ENCODE measurements at places on chromosomes 5 and 9.

GRCh38 chr9:15298362-15298761, 8.7 kb downstream of the TTC39B start:
- no peak for DNase-seq

DNA sequence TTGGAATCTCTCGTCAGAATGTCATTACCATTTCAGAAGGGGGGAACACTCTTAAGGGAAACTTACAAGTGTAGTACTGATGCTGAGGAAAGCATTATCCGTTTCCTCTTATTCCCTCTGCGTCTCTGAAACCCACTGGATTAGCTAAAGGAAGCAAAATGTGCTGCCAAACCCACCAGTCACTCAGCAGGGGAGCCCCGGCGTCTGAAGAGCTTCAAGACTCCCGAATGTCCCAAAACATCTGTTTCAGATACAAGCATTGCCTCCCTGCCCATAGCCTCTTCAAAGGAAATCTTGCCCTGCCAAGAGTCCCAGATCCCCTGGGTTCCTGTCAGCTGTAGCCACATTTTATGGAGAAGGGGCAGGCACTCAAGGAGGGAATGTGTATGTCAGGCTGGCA, 1.0 kb upstream of the HCN1 start:
- DNase-seq = no peak

DNA sequence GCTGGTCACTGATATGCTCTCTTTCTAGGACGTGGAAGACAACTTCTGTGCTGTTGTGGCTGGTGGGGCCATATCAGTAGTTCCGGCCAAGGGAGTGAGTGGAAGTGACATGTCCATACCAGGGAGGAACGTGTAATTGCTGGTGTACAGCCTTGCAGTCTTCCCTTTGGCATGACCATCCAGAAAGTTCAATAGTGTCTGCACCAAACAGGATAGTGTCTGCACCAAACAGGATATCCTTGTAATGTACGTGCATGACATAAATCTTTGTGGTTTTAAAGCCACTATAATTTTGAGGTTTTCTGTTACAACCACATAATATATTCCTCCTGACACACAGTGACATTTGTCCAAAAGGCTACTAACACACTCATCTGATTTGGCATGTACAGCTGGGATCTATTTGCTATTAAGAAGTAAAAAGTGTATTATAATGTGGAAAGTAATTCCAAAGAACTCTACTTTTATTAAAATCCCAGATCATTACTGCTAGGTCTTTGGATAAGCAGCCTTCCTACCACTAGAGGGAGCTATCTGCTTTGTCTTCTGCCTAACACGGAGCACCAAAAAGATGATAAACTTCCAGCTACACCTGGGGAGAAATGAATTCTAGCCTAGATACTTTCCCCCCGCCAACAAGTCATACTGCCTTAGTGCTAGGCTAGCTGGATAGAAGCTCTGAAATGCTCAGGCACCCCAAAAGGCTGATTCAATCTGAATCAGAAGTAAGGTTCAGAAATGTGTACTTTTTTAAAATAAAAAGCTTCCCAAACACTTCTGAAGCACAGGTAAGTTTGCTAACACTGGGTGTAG, 52.7 kb downstream of the RNF145 start:
- DNase-seq = peak; percentile 39

DNA sequence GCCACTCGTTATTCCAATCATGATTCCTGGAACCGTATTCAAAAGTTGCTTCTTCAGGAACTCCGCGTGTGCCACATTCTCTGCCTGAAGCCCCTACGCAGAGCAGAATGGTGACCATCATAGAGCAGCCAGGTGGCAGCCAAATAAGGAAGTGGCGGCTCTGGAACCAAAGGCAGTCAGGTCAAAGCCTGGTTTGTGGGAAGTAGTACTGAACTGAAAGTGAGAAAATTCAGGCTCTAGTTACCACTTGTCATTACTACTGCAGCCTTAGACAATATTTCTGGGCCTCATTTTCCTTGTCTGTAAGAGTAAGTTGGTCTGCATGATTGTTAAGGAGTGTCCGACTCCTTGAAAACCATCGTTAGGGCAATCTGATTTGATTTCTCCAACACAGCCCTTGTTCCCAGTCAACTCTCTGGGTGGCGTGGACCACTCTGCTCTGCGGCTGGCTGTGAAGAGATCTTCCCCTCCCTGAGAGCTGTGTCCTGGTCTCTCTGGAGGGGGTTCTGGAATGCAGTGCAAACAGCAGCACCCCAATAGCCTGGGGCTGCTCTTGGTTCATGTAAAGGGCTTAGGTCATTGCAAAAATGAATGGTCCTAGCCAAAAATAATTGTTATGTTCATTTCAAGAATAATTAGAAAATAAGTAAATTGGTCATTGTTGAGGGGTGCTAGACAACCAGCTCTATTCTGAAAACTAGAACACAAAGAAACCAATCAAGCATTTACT, 102.4 kb downstream of the MED27 start:
- DNase-seq = peak; percentile 75

DNA sequence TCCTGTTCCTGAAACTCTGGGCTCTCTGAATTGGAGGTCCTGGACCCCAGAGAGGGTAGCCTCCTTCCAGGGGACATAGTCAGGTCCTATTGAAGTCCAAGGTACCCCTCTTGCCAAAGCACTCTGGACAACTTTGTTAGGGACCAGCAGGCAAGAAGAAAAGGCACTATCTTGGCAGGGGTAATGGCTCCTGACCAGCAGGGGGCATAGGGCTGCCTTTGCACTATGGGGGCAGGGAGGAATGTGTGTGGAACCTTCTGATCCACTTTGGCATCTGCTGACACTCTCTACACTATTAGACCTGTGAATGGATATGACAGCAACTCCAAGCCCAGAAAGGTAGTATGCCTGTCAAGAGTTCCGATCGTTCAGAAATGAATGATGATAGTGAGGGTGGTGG, 179.0 kb upstream of the CD180 start:
- no peak for DNase-seq

DNA sequence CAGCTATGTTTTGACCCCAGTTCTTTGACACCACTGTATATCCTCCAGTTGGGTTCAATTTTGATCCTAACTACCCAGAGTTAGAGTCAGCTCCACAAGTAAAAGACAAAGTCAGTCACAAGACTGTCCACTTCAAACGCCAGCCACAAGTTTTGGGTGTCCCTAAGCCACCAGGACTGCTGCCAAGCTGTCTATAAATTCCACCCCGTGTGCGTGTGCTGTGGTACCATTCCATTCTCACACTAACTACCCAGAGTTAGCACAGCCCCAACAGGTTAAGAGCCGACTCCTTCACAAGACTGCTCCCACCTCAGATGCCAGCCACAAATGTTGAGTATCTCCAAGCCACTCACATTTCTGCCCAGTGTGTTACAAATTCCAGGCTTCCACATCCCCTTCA, 56.7 kb downstream of the APC start:
- no peak for DNase-seq

GRCh38 chr5:32201122-32201753, 27.1 kb upstream of the GOLPH3 start:
- no peak for DNase-seq

GRCh38 chr5:138282920-138283742, 8.7 kb upstream of the GFRA3 start:
- DNase-seq = peak; percentile 51

GRCh38 chr5:89443508-89443907, 560.5 kb upstream of the MEF2C start:
- DNase-seq = no peak

- no peak for DNase-seq
Observed at GRCh38 chr9:137150617-137151457, 11.9 kb downstream of the GRIN1 start.

DNA sequence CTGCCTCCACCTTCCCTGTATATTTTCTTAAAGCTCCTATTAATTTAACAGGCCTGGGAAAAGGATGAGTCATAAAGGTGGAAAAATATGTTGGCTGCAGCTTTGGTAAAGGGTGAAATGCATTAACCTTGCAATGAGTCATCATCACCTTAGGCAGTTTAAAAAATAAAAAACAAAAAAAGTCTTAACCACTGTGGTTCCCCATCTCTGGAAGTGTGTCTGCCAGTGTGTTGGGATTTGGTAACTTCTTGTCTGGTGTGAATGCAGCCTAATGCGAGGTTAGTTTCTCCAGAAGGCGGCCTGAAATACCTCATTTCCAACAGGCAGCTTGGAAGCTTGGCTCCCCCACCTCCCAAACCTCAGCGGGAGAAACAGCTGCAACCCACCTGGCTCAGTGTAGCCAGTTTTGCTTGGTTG, 265.3 kb upstream of the GAS1 start:
- no peak for DNase-seq

DNA sequence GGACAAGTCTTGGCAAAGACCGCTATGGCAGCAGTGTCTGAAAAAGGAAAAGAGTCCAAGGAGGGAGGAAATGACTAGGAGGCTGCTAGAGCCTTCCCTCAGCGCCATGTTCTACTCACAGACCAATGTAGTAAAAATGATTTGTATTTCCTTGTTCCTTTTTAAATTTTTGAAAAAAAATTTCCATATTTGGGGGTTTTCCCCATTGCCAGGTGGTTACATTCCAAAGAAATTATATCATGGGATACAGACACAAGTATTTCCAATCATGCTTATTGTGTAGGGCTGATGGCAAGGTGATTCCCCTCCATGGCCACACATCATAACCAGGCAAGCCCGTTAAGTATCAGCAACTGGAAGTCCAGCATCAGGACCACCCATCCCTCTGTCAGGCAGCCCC, 138.2 kb downstream of the PIP5K1B start:
- no peak for DNase-seq

DNA sequence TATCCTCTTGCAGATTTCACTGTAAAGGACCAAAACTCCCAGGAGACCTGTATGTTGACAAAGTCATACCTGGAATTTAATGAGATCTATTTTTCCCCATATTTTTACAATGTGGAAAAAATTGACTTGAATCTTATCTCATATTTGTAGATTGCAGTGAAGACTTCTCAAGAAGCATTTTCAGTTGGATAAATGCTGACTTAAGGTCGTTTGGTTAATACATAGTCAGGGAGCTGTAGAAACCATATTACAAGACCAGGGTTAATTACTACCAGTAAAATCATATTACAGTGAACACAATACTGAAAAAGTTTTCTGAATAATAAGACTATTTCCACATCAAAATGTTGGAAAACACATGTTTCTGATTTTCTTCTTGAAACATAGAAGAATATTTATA, 119.8 kb downstream of the ATG10 start:
- no peak for DNase-seq

DNA sequence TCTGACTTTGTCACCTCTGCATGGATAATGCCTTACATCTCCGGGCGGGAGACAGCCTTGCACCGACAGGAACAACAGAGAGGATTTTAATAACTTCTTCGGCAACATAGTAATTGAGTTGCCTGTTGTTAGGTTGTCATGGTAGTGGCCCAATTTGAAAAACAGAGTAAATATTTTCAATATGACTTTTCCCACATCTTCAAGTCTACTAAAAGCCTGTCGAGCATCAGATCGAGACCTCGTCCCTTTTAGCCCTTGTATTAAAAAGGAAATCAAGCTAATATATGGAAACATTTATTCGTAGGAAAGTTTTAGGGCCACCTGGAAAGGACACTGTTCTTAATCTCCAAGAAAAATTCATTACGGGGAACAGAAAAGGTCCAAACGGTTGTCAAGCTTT, 70.8 kb upstream of the FCN2 start:
- DNase-seq = no peak

DNA sequence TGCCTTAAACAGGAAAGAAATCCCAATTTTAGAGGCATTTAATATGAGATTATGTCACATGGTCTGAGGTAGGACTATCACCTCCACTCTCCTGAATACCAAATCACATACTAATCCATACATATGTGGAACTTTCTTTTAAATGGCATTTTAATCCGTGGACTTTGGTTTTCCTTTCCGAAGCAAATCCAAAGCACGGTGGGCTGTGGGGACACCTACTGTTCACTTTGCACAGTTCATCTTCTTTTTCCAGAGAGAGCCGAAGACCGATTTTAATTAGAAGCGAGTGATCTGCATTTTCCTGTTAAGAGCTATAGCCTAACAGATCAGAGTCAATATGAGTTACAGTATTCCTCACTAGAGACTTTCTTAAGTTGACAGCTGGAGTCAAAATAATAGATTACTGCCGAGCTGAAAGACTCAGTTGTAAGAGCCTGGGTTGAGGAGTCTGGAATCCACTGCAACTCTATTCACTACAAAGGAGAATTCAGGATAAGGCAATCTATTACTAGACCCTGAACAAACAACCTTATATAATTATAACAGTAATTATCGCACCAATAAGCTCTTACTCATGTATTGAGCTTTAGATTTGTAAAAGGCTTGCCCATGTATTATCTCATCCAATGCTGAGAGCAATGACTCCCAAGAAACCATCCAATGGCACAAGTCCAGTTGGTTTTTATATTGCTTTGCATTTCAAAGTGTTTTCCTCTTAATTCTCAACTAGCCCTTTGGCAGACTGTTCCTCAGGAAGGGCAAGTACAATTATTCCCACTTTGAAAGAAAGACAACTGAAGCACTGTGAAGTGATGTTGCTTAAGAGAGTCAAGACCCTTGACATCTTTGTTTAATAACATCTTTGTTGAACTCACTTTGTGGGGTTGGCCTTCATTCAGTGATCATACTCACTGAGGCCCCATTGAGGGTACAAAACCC, 144.7 kb downstream of the TRPM6 start:
- peak; percentile 2 for DNase-seq

- DNase-seq = no peak
Observed at GRCh38 chr5:174799121-174799520, 74.7 kb downstream of the MSX2 start.

- peak; percentile 61 for DNase-seq
Observed at GRCh38 chr5:40428126-40428525, 251.6 kb upstream of the PTGER4 start.

DNA sequence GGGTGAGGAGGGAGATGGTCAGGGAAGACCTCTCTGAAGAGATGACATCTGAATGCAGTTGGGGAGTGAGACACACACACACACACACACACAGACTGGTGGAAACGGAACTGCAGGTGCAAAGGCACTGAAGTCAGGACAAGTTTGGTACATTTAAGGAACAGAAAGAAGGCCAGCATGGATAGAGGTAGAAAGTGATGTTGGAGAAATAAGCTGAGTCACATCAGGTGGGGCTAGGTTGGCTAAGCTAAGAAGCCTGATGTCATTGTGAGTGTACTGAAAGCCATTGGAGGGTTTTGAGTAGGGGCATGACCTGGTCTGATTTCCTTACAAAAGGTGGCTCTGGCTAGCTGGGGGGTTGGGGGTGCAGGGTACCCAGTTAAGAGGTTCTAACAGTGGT, 3.1 kb downstream of the BSPRY start:
- no peak for DNase-seq

DNA sequence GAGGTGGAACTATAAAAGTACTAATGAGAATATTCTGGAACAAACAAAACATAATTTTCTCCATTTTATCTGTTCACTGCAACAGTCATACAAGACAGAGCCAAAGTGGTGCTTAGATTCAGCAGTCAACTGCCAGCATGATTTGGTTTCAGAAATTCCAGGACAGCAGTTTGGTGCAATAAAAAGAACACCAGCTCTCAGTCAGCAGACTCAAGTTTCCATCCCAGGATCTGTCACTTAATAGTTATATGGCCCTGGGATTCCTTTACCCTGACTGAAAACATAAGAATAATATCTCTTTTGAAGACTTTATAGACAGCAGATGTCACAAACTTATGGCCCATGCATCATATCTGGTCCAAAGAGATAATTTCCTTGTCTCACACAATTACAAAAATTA, 92.8 kb upstream of the RASEF start:
- no peak for DNase-seq

- DNase-seq = no peak
Observed at GRCh38 chr5:119331566-119332095, 24.2 kb upstream of the TNFAIP8 start.

- no peak for DNase-seq
Observed at GRCh38 chr9:28004900-28005299, 431.6 kb upstream of the C9orf72 start.

- DNase-seq = no peak
Observed at GRCh38 chr5:133983674-133984073, 15.2 kb upstream of the C5orf15 start.
